Dorsolateral prefrontal cortex (tissue), 122 donors: ENCODE measurements at places on chromosomes 11 and 22.

- no peak for DNase-seq
Measured at GRCh38 chr22:31625257-31625640, 36.8 kb downstream of the PISD start.

GRCh38 chr11:47986219-47986618 lies 5.9 kb downstream of the PTPRJ start:
- DNase-seq = no peak

- DNase-seq = no peak
Measured at GRCh38 chr11:127552446-127552845, 551.9 kb upstream of the KIRREL3 start.

DNA sequence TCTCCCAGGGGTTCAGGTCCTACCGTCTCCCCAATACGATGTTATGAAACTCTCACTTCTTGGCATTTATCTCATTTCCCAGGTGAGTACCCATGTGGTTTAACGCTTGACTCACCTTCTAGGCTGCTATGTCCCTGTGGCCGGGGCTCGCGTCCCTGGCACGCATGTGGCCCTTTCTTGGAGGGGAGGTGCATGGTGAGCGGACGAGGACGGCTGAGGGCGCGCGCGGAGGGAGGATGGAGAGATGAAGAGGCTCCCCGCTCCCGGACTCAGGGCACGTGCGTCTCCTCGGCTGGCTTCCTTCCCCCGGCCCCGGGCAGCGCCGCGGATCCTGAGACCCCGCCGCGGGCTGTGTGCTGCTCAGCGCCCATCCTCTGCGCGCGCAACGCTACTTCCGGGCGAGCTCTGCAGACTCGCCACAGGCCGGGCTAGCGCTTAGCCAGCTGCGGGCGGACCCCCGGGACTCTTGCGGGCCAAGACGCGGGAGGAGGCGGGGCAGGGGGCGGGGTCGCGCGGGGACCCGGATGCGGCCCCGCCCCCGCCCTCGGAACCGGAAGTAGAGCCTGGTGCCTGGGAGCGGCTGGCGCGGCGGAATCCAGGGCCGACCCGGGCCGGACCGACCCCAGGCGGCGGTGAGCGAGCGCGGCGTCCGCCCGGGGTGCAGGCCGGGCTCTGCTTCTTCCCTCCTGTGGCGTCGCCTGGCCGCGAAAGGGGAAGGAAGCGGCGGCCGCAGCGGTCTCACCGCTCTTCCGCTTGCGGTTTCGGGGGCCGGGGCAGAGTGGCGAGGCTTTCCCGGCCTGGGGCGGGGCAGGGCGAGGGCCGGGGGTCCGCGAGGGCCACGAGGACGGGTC lies at the start of gene CTTN:
CTTN (plus strand) TSS at position 547 of the 851 bp plus-strand sequence. CDS start 8,769 bp downstream, outside the sequence.
- peak; percentile 79 for DNase-seq

DNA sequence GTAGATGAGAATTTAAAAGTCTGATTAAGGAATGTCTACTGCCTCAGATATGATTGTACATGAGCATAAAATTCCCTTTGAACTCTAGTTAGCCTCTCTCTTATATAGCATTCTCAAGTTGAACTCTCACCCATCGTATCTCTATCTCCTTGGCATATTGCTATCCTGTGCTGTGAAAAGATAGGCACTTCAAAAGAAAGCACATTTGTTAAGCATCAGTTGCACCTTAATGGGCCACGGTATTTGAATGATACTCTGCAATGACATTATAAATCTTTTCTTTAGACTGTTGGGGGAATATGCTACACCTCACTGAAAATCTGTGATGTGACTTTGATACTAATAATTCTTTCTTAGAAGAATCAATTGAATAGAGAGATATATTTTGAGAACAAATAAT lies 570.7 kb downstream of the JRKL start:
- DNase-seq = no peak

DNA sequence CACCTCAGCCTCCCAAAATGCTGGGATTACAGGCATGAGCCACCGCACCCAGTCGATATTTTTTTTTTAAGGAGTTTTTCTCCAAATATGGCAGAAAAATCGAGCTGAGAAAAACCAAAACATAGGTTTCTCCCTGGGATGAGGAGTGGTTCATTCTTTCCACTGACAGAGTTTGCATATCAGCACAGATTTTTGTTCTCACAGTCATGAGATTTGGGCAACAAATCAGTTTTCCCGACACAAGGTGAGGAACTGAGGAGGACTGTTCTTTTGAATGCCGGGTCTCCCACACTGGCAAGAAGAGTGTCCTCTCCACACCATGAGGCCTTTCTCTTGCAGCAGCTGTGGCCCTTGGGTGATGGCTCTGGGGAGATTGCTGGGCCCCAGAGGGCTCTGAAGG lies 3.8 kb upstream of the EHD1 start:
- DNase-seq = no peak

DNA sequence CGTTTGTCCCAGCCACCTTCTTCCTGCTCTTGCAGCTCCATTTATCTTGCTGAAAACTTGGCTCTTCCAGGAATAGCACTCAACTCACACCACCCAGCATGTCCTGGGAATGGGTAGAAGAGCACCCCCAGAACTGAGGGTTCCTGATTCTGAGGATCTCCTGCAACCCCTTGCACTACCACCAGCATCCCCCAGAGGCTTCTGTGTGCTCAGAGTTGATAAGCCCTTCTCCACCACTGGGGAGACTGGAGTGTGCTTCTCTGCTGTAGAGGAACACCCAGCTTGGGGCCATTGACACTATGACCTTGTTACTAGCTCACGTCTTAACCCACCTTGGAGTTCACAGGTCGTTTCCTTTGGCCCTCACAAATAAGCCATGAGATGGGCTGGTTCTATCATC lies 121.0 kb downstream of the GRIK4 start:
- DNase-seq = no peak

DNA sequence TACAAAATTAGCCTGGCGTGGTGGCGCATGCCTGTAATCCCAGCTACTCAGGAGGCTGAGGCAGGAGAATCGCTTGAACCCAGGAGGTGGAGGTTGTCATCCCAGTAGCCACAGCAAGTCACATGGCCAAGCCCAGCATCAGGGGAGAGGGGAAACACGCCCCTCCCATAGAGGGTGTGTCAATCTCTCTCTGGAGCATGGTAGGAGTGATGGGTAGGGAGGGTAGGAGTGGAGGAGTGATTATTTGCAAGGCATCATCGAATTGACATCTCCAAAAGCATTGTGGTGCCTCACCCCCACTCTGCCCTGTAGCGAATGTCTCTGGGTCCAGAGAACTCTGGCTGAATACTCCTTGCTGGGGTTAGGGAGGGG lies 6.1 kb upstream of the SSTR3 start:
- no peak for DNase-seq

GRCh38 chr11:46279126-46280099 lies 2.0 kb downstream of the CREB3L1 start:
- peak; percentile 59 for DNase-seq

DNA sequence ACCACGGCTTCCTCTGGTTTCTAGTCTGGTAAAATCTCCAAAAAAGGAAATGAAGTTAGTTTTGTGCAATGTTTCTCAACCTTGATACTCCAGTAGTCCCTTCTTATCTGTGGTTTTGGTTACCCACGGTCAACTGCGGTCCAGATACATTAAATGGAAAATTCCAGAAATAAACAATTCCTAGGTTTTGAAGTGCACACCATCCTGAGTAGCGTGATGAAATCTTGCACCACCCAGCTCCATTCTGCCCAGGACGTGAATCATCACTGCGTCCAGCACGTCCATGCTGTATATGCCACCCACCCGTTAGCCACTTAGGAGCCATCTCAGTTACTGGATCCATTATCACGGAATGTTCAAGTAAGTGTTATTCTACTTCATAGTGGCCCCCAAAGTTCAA lies 117.0 kb downstream of the FBXO7 start:
- DNase-seq = no peak

GRCh38 chr11:71948314-71949027 lies 19.6 kb downstream of the RNF121 start:
- DNase-seq = no peak

DNA sequence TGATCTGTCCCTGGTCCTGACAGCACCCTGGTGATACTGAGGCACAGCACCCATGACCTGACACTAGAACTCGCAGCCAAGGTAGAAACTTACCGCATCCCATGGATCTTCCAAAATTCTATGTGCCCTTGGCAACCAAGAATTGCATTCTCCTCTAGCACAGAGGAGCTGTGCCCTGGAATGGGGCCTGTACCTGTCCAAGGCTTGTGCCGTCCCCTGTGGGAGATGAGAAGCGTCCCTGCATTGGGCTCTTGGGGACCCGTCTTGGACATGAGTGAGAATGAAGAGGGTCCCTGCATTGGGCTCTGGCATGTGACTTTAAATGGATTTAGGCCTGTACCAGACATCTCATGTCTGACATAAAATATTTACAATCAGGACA lies 67.1 kb downstream of the GGTLC2 start:
- DNase-seq = no peak

DNA sequence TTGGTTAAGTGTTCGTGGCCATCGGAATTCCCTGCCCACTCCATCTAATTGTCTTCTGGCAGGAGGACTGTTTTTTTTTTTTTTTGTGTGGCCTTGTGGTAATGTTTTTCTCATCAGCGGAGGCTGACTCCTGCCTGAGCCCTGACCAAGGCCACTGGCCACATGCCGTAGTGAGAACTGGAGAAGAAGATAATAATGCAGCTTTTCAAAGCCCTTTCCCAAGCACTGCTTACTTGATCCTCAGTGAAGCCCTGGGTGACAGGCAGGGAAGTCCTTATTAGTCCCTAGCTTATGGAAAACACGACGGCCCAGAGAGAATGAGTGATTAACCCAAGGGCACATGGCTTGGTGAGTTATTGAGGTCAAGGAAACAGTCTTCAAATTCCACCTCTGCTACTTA lies 71.2 kb downstream of the ADM start:
- DNase-seq = no peak

DNA sequence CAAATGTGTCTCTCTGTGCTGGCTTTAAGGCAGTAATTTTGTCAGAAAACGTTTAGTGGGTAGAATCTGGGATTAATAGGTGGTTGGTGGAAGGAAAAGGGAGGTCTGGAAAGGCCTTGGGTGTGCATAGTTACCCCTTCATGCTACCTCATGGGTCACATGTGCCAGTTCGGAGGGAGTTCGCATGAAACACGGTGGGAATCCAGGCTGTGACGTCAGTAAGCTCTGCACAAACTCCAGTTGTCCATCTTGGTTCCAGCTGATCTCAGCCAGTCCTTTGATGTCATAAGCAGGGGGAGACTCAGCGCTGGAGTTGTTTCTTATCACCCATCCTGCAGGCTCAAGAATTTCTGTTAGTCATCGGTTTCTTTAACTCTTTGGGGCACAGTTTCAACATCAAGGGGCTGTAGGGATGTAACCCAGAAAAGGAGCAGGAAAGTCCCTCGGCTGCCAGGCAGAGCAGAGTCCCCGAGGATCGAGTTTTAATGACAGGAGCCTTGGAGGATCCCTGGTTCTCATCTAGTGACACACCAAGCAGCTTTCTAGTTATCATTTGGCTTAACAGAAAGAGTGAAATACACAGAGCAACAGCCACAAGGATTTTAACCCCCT lies 28.9 kb downstream of the MOV10L1 start:
- DNase-seq = no peak

- no peak for DNase-seq
Measured at GRCh38 chr11:3939651-3940190, 84.3 kb downstream of the STIM1 start.

DNA sequence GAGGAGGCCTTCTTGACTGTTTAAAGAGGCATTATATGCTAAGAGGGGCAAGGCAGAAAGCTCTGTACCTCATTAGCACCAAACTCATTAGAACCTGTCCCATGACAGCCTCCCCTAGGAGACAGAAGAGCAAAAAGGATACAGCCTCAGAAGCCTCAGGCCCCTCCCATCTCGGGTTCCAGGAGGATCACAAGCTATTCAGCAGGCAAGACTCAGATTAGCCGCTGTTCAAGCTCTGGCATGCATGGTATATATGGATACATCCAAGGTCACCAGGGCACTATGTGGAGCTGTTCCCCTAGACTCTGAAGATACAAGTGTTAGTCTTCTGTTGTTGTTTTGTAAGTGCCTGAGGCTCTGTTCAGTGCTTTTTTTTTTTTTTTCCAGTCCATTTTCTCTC lies 32.1 kb downstream of the ATXN10 start:
- no peak for DNase-seq

- DNase-seq = no peak
Measured at GRCh38 chr22:24244144-24244787, 616 bp downstream of the GGT5 start.

GRCh38 chr11:121090145-121090721 lies 10.8 kb upstream of the TECTA start:
- DNase-seq = no peak

DNA sequence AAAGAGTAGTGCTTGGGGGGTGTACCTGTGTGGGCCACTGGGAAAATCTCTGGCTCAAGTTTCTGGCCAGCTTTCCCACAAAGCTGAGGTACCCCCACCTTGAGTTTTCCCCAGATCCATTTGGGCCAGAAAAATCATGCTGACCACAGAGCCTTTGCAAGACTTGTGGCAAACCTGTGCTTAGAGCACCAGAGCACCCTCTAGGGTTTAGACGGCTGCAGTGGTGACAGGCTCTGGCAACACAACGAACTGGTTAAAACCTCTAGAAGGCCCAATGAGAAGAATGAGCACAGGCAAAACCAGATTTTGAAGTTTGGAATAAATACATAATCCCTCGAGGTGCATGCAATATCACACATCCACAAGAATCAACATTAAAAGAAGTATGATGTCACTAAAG lies 290.7 kb upstream of the FOLH1 start:
- DNase-seq = no peak

- DNase-seq = no peak
Measured at GRCh38 chr11:68093565-68093964, 27.6 kb downstream of the CHKA start.

DNA sequence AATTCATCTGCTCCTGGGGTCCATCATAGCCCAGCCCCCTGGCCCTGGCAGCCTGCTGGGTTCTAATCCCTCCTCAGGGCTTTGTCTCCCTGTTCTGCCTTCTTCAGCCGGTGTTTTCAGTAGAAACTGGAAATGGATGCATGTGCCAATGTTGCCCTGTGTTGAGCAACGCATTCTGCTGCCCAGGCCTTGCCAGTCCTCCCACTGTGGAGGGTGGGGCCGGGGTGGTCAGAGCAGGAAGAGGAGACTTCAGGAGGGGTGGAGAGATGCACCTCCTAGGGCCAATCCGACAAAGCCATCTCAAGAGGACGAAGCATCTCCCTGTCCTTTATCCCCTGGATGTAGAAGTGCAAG lies 27.6 kb upstream of the ZBTB16 start:
- DNase-seq = no peak

GRCh38 chr11:104763930-104764709 lies 134.1 kb downstream of the CASP12 start:
- DNase-seq = no peak

GRCh38 chr11:131815590-131815989 lies 445.2 kb downstream of the NTM start:
- DNase-seq = no peak

DNA sequence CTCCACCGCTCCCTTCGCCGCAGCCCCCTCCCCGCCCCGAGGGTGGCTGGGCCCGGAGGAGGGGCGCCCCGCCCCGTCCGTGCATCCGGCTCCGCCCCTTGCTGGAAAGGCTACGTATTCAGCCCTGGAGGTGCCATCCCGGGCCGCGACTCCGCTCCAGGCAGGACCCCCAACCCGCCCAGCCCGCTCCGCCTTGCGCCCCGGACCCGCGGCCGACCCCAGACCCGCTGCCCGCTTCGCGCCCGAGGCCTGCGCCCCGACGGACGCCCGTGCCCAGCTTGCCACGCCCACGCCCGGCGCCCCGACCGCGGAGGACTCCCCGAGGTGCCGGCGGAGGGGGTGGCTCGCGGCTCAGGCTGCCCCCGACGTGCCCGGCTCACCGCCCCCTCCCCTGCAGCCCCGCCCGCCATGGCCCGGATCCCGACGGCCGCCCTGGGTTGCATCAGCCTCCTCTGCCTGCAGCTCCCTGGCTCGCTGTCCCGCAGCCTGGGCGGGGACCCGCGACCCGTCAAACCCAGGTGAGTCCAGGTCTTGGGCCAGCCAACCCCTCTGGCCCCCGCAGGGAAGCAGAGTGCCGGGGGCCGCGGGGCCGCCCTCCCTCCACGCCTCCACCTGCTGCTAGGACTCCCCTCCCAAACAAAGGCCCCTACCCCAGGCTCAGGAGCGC lies at the start of gene ADM2:
ADM2 (plus strand) TSS at position 104 of the 667 bp plus-strand sequence; CDS start at position 409, 305 bp downstream.
- DNase-seq = no peak
